ENCODE measurements at places on chromosomes 2 and 18.
A peak's percentile ranks its signal among the peaks of the same experiment; 100 is the strongest.

GRCh38 chr2:48541666-48542389 lies 11.9 kb downstream of the STON1 start:
- DNase-seq, result no peak

GRCh38 chr2:137659616-137660015 lies 304.7 kb upstream of the HNMT start:
- DNase-seq, result no peak

DNA sequence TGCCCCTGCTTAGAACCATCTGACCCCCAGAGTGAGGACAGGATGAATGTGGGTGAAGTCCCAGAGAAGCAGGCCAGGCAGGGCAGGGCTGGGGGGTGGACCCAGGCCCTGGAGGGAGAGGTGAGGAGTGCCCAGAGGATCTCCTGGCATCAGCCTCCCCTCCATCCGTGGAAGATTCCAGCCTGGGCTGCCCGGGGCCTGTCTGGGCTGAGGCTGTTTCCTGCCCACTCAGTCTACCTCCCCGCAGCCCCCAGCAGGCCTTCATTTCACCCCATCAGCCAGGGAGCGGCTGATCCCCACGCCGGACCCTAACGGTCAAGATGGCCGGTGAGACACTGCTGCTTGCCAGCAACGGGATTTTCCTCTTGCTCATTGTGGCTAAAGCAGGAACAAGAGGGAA lies 35.3 kb upstream of the OTOF start:
- no peak for DNase-seq

DNA sequence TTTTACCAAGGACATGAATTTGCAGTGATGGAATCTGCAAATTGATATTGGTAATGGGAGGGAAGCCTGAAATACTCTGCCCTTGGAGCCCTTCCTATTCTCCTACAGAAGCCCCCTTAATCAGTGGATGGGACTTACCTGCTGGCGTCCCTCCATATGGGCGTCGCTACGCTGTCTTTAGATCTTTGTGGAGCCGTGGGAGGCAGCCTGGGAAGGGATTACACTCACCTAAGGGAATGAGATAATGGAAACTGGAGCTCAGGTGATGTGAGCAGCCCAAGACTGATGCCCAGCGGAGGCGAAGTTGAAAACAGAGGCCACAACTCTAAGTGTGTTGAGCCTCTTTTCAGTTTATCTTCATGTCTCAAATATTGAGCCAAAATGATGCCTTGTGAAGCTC lies 306.6 kb downstream of the MYCN start:
- no peak for DNase-seq

GRCh38 chr2:133755480-133756300 lies 187.4 kb upstream of the NCKAP5 start:
- DNase-seq, result peak; percentile 89

DNA sequence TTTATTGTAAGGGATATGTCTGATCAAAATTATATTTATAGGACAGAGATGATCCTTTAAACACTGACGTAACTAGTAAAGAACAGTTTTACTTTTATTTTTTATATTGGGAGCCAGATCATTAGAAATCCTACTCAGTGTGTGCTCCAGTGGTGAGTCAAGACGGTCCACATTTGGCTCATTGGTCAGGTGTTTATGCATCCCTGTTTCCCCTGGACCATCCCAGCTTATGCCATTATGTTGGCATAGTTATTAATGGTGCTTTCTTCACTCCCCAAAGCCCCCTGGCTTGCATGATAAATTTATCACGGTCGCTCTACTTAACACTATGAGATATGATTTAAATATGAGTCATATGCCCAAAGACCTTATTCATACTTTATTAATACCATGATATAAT lies 293.4 kb downstream of the XIRP2 start:
- no peak for DNase-seq

DNA sequence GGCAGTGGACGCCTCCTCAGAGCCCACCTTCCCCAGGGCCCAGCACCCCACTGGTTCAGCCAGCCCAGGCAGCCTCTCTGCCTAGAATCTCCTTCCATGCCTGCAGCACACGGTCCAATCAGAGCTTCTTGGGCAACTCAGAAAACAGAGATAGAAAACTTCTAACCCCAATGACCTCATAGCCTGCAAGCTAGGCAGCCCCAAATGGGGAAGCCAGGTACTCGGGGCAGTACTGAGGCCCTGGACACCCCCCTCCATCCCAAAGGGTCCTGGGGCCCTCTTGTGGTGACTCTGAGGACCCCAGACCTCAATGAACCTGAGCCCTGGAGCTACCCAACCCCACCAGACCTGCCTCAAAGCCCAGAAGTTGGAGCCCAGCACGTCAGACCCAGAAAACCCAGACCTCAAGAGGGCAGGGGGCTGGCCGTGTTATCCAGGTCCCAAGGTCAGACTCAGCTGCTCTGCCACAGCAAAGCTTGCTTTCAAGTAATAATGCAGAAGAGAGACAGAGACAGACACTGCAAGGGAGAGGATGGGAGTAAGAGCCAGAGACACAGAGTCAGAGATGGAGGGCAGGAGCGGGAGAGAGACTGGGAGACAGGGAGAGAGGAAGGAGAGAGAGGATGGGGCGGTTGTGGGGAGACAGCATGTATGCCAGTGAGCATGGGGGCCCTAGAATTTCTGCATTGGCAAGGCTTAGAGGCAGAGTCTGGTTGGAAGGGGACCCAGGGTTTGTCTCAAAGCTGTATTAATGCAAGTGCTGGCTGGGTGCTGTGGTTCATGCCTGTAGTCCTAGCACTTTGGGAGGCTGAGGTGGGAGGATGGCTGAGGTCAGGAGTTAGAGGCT lies 28.2 kb downstream of the SERTAD2 start:
- no peak for DNase-seq

- no peak for DNase-seq
Observed at GRCh38 chr2:106158131-106158530, 36.0 kb downstream of the UXS1 start.

DNA sequence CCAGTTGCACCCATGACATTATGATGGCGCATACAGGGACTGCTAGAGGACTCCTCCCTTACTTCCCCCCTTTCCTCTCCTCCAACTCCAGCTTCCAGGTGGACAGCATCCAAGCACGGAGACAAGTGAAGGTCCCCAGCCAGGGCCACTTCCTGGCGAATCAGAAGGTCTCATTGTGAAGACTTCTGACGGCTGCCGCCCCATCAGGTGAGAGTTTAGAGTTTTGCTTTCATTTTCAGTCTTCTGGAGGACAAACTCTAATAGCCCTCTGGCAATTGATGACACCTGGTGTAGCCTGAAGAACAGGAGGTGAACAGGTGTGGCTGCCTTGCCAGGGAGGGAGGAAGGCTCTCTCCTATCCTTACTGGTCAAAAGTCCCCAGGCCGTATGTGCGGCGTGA lies 77.3 kb upstream of the KCNH7 start:
- DNase-seq, result no peak

- no peak for DNase-seq
Observed at GRCh38 chr2:47456851-47457250, 53.9 kb downstream of the MSH2 start.

DNA sequence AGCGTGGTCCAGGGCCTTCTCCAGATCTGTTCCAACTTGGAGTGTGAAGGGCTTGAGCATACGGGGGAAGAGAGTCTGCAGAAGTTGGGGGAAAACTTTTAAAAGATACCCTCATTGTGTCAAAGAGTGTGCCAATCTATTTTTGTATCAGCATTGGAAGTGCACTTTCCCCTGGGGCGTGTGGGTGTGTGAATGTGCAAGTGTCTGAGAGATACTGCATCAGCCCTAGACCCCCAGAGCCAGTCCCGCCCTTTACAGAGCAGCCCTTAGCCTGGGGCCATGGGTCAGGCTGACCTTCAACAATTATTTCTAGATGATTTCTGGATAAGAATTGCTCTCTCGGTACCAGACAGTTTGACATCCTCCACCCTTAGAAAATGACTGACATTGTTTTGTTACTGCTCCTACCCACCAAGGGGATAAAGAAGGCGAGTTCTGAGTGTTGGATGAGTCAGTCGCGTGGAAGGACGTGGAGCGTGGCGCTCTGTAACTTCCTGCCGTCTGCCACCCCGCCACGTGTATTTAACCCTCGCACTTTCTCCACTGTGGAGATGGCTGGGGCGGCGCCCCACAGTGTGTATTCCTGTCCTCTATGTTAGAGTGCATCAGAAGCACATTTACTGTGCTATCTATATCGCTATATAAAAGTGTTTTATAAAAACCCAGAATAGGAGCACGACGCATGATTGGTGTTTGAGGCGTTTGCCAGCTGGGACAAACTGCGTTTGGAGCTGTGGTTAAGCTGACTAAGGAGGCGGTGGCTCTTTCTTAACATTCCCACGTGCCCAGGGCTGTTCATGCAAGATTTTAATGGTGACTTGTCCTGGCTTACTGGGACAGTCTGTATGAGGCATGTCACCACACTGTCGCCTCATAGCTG lies 122.6 kb downstream of the CABLES1 start:
- peak; percentile 63 for DNase-seq

GRCh38 chr2:63767307-63767706 lies 74.4 kb upstream of the UGP2 start:
- no peak for DNase-seq

- DNase-seq, result no peak
Observed at GRCh38 chr18:35508030-35508429, 10.3 kb upstream of the INO80C start.

DNA sequence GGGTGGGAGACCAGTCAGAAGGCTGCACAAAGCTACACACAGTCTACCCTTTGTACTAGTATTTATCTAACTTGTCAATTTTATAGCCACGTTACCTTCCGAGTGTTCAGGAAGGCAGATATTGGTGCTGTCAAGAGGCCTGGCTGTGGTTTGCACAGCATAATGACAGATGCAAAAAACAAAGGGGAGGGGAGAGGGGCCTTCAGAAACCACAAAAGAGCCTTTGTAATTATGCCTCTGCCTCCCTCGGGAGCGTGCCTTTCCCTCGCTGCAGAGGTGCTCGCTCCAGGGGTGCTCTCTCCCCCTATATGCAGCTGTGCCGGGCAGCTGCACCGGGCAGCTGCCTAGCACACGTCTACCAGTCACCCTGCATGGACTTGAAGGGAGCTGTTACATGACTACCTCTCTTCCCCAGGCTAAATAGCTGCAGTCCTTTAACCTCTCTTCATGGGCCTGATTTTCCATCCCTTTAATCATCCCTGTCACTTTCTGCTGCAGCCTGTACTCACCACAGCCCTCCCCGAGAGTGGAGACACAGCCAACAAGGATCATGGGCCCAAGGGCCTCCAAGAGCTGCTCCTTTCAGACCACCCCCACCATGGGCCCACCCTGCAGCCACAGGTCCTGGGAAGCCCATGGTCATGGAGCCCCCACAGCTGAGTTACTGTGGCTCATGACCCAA lies 168.4 kb upstream of the PKDCC start:
- DNase-seq, result no peak

DNA sequence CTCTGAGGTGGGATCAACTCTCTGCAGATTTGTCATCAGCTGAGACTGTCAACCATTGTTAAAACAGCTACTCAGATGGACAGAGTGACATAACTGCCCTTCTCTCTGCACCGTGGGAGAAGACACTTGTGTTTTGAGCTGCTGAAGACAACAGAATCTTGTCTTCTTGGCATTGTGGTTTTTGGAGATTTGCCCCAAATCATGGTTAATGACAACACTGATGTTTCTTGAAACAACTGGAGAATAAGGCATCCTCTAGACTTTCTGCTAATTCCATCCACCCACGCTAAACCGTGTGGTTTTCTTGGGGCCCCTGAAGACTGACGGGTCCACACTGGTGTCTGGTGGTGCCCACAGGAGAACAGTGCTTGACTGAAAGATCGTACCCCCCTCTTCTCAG lies 39.5 kb downstream of the SH3BP4 start:
- no peak for DNase-seq

DNA sequence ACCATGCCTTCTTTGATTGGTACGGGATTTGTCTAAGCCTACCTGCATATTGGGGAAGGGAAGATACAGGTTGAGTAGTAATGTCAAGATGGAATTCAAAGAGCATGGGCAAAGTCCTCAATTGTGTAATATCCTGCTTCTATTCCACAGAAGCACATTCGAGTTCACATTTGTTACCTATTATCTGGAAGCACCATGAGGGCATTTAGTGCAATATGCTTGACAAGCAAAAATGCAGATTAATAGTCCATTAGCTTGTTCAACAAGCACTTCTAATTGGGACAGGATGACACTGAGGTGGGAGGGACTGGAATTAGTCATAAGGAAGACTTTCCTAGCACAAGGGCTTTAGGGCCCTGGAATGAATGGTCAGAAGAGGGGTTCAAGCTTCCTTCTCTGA lies 40.5 kb downstream of the MYO5B start:
- no peak for DNase-seq

DNA sequence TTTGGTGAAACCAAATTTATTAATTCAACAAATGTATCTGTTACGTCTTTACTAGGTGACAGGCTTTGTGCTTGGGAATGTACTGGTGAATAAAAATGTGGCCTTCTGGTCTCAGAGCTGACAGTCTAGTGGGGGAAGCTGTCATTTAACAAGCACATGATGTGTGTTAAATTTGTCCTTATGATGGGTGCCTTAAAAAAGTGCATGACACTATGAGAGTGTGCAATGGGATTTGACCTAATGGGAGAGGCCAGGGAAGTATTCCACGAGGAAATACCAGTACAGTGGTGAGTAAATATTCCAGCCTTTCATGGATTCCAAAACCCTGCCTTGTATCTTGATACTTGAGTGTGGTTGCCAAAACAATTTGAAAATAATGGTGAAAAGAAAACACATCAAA lies 308.9 kb downstream of the PLCL1 start:
- DNase-seq, result no peak

DNA sequence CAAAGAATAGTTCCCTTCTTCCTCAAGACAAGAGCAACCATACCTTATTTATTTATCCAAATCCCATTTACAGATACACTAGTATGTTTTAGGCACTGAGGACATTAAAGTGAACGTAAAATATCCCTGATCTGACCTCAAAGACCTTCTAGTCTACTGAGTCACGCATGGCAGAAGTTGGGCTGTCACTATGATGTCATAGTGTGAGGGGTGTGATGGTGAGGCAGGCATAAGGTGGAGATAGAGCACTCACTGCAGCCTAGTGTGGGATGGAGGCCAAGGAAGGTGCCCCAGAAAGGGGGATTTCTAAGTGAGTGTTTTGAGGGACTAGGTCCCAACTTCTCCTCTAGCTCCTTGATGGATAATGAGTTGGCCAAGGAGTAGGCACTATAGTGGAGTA lies 249.5 kb upstream of the SKOR2 start:
- no peak for DNase-seq

GRCh38 chr2:156748221-156748620 lies 312.0 kb downstream of the GPD2 start:
- no peak for DNase-seq

GRCh38 chr2:239662413-239663120 lies 261.7 kb upstream of the HDAC4 start:
- no peak for DNase-seq

GRCh38 chr2:23379220-23379695 lies 5.7 kb upstream of the KLHL29 start:
- no peak for DNase-seq
